ENCODE measurements at places on chromosomes 16 and 17.

GRCh38 chr16:70577256-70577698, 53.7 kb downstream of the SF3B3 start:
- peak; percentile 75 for DNase-seq

DNA sequence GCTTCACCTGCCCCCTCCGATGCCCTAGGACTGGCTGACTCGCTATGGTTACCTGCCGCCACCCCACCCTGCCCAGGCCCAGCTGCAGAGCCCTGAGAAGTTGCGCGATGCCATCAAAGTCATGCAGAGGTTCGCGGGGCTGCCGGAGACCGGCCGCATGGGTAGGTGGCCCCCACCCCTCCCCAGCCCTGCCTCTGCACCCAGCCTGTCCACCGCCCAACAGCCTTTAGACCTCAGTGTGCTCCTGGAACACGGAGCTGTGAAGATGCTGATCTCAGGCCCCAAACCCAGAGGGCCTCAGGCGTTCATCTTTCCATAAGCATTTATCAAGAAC, 993 bp downstream of the MMP25 start:
- DNase-seq, result no peak

DNA sequence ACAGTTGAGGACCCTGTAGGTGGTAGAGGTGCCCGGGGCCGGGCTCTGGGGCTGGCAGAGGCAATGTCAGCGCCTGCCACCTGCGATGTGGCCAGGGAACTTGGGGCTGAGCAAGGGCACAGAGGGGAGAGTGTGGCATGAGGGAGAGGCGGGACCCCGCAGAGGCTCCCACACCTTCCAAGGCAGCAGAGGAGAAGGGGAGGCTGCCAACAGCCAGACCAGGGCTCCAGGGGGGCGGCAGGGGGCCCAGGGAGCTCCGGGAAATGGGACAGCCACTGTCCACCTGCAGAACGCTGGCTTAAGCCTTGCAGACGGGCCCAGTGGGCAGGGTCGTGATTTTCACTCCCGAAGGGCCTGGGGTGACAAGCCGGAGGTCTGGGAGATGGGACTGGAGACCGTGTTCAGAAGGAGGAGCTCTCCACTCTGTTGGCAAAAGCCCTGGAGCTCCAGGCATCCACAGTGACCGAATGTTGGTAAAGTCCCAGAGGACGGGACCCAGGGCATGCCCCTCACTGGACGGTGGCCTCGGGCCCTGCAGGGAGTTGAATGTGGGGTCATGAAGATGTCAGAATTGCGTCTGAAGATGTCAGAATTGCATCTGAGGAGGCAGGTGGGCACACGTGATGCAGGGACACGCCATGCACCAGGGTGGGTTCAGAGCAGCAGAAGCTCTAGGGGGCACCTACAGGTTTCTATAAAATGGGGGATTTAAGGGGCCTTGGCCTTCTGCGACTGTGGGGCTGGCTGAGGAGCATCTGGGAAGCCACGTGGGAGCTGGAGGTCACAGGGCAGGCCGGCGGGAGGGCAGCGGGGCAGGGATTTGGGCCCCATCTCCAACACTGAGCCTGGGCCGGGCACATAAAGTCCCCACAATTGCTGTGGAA, 18.6 kb downstream of the CD7 start:
- DNase-seq, result no peak

GRCh38 chr16:85180827-85181738, 68.8 kb upstream of the CIBAR2 start:
- no peak for DNase-seq

GRCh38 chr17:50172936-50173334, 7.1 kb downstream of the SGCA start:
- DNase-seq, result no peak

GRCh38 chr17:79916991-79917901, 78.0 kb upstream of the CBX4 start:
- no peak for DNase-seq

GRCh38 chr16:56874800-56875199, 9.8 kb downstream of the SLC12A3 start:
- no peak for DNase-seq

DNA sequence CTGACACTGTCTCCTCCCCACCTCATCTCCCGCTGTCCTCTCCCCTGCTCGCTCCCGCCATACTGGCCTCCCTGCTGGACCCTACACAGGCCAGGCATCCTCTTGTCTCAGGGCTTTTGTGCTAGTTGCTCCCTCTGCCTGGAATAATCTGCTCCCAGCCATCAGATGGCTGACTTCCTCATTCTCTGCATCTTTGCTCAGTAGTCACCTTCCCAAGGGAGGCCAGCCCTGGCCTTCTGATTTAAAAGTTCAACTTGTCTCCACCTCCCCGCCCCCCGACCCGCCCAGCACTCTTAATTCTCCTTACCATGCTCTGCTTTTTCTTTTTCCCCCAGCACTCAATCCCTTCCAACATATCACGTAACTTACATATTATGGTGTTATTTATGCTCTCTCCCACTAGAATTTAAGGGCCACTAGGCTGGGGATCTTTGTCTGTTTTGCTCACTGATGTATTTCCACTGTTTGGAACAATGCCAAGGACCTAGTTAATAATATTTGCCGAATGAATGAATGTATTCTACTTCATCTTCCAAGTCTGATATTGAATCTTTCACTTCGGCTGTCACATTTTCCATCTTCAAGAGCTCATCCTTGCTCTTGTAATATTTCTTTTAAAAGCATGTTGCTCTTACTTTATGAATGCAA, 178.3 kb downstream of the CDK5R1 start:
- DNase-seq, result no peak

GRCh38 chr17:68676856-68677255, 75.7 kb upstream of the FAM20A start:
- no peak for DNase-seq

- no peak for DNase-seq
Measured at GRCh38 chr16:67923414-67924116, 8.1 kb downstream of the CTRL start.

- peak; percentile 93 for DNase-seq
Measured at GRCh38 chr17:8162233-8162996, at the start of gene VAMP2. VAMP2 (minus strand) TSS chr17:8162948; CDS start chr17:8162879, 69 bp downstream.

- peak; percentile 90 for DNase-seq
Measured at GRCh38 chr17:35799942-35800341, 4.5 kb upstream of the MMP28 start.

DNA sequence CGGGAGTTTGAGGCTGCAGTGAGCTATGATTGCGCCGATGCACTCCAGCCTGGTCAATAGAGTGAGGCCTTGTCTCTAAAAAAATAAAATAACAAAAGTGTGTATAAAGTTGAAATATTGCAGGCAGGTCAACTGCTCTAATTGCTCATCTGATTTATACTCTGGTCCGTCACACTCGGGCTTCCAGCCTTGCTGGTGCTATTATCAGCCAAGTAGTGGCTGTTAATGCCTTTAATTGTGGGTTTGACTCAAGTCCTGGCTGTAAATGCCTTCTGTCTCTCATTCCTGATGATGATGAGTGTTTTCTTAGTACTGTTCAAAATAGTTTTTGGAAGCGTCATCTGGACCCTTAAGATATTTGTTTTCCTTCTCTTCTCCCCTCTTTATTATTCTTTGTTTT, 18.4 kb downstream of the SYT17 start:
- no peak for DNase-seq

- DNase-seq, result no peak
Measured at GRCh38 chr17:32320847-32321246, 21.1 kb downstream of the C17orf75 start.

DNA sequence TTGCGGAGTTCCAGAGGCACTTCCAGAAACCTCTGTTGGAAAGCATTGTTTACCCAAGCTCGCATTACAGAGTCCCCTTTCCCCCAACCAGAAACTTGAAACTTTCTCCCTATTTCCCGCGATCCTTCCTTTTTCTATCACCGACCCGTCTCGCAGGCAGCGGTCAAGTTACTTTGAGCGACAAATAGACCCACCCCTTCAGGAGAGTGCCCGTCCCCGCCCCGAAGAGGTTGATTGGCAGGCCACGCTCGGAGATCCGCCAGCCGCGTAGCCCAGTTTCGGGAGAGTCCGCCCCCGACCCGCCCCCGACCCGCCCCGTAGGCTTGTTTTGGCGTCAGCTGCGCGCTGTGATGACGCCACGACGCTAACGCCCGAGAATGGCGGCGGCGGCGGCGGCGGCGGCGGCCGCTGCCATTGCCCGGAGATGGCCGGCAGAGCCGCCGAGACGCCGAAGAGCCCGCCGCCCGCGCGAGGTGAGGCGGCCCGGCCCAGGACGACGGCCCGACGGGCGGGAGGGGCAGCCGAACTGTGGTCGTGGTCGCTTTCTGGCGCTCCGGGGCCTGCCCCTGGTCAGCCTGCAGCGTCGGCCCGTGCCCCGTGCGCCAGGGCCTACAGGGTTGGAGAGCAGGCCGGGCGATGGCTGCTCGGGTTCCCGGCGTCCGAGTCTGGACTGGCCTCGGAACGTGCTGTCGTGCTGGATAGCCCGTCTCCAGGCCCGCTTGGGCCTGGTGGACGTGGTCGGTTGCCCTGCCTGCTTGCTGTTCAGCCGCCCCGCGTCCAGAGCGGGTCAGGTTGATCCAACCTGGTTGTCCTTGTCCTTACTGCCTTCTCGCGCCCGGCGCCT, at the start of gene PSKH1:
Gene PSKH1 (plus strand): TSS at position 356 of the 844 bp plus-strand sequence. CDS start 15,496 bp downstream, outside the sequence.
- DNase-seq, result peak; percentile 99

- peak; percentile 0 for DNase-seq
Measured at GRCh38 chr17:77814091-77814772, 144.3 kb upstream of the TNRC6C start.

- no peak for DNase-seq
Measured at GRCh38 chr17:81128774-81129173, 36.5 kb upstream of the PVALEF start.

- peak; percentile 70 for DNase-seq
Measured at GRCh38 chr17:73791121-73791520, 146.9 kb upstream of the SDK2 start.

- DNase-seq, result no peak
Measured at GRCh38 chr16:79104567-79104966, 496.0 kb downstream of the MAF start.

DNA sequence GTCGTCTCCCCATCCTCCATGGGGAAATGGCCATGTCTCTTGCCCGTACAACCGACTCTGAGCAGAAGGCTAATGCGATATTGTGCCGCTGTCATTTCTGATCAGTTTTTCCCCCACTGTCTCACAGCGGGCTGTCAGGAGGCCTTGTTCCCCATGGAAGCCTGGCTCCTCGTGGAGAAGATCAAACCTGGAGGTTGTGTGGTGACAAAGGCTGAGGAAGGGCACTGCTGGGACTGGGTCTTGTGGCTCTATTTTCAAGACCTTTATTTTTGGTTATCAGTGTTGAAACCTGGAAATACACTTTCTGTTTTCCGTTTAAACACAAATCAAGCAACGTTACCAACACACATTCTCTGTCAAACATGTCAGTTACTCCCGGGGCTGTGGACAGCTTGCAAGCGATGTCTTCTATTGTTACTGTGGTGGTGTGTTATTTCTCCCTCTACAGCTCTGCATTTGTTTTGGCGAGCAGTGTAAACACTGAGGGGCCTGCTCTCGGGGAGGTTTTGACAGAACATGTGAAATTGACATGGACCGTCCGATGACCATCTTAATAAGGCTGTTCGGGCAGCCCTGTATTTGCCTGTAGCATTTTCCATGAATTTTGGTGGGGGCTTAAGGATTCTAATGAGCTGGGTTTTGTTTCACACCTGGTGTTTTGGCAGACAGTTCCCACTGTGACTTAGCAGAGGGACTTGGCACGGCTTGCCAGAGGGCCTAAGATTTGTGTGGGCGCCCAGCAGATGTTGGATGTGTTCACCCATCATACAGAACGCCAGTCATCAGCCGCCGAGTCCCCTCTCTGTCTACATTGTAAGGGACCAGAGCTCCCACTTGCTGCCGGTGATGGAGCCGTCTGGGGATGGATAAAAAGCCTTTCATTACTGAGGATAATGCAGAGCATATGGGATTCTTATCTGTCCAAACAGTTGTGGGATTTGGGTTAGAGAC, 12.5 kb downstream of the RBFOX1 start:
- DNase-seq, result no peak

- no peak for DNase-seq
Measured at GRCh38 chr17:3890082-3890877, 2.6 kb downstream of the CAMKK1 start.

DNA sequence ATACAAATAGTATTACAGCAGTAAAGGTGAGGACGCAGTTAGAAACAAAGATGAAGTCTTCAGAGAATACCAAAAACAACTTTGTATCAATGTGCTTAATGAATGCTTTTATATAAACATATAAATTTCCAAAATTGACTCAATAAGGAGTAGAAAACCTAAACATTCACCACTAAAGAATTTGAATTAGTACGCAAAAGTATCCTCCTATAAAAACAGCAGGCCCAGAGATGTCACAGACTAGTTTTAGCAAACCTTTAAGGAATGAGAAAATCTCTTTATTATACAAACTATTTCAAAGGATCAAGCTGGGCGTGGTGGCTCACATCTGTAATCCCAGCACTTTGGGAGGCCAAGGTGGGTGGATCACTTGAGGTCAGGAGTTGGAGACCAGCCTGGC, 86.2 kb downstream of the OR1D5 start:
- no peak for DNase-seq

DNA sequence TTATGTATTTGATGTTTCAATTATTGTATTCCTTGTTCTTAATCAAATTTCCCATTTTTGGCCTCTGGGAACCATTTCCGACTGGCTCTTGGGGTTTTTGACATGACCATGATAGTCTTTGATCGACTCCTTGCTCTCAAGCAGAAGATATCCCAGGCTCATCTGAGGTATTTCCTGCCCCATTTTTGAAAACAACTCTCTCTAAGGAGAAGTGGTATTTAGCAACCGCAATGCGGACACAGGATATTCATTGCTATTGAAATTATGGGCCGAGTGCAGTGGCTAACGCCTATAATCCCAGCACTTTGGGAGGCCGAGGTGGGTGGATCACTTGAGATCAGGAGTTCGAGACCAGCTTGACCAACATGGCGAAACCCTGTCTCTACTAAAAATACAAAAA, 5.5 kb downstream of the TANGO6 start:
- no peak for DNase-seq

GRCh38 chr16:88339930-88340754, 42.6 kb upstream of the ZNF469 start:
- no peak for DNase-seq

DNA sequence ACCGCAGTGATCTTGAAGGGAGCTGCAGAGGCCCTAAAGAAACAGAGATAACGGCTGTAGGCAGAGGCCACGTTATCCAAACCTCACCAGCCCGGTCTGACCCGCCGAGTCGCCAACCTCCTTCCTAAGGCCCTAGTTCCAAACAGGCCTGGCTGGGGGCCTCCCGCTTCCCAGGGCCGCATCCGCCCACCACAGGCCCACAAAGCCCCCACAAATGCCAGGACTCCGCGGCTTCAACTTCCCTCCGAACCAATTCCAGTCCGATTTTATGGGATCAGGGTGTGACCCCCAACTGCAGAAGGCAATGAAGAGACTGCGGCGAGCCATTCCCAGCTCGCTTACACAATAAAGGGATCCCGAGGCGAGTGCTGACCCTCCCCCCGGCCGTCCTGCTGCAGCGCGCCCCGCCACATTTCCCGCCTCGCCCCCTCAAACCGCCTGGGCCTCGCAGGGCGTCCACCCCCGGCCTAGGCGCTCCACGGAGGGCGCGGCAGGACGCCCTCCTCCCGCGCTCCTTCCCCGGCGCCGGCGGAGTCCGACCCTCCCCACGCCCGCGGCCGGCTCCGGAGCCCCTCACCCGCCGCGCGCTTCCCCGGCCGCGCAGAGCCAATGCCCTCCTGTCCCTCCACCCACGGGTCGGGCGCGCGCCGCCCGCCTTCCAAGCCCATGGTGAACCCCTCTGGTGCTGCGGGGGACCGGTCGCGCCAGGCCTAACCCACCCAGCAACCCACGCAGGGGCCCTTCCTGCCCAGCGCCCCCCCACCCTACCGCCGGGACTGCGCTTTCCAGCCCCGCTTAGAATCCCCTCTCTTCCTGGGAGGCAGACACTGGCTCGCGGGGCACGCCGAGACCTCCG, 926 bp downstream of the MYH10 start:
- no peak for DNase-seq

Measured in cardiac septum (tissue), 1 donor.